ENCODE measurements at places on chromosomes 11 and 22. TPM values are rescaled to one million over a fixed set of nuclear protein-coding genes. Genes with fewer than 3 reads are reported as not detected.

DNA sequence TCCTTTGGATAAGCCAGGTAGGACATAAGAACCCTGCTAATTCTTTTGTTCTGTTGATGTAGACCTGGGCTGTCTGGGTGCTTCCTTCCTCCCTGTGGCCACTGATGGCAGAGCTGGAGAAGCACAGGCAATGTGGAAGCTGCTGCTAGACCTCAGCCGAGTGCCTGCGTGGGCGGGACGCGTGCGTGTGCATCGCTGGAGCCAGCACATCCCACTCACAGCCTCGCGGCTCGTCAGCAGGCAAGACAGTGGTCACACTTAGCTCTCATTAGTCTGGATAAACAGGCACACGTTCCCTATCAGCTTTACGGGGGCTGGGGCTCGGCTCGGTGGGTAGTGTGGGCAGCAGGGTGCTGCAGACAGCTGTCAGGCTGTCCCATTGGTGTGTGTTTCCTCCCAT lies 155.7 kb downstream of the GRIK4 start:
- DNase-seq = no peak

- no peak for DNase-seq
Measured at GRCh38 chr22:42754658-42755057, 34.0 kb upstream of the A4GALT start.

DNA sequence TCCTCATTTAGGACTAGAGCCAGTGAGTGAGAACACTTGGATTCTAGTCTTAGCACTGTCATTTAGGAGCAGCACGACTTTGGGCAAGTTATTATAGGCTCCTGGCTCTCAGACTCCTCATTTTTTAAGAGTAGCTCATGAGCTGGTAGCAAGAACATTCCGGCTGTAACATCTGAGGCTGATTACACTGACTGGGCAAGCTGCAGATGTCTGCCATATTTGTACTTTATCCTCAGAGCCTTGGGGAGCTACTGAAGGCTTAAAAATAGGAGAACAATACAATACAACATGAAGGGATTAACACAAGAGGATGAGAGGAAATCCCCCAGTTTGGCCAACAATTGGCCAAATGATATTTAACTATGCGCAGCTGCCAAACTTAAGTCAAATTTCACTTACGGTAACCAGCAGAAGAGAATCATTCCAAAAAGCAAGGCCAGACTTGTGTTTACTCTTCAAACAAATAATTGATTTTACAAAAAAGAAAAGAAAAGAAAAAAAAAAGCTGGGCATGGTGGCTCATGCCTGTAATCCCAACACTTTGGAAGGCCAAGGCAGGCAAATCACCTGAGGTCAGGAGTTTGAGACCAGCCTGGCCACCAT lies 113.1 kb upstream of the ARHGAP42 start:
- no peak for DNase-seq

Gene NXPE1
- polyA plus RNA-seq = not detected

DNA sequence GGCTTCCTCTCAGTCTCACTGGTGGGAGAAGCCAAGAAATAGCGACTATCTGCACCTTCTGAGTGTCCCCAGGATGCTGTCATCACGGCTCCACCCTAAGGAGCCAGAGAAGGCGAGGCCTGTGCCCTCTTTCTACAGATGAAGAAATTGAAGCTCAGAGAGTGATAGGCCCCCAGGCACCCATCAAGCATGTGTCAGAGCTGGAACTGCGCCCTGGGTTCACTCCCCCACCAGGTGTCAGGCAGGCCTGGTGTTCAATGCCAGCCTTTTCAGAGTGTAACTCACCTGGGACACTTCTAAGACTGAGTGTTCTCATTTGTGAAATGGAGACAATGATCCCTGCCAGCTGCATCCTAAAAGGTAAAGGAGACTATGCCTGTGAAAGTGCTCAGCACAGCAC lies 127.3 kb upstream of the SEZ6L start:
- DNase-seq = no peak

Gene FAT3
- 0.06 TPM for polyA plus RNA-seq

Gene ZFTA
- 5.2 TPM for polyA plus RNA-seq

- DNase-seq = no peak
Measured at GRCh38 chr11:121667836-121668235, 215.1 kb upstream of the SORL1-AS1 start.

GRCh38 chr11:97548280-97548679 lies 1158.5 kb downstream of the JRKL start:
- DNase-seq = no peak

DNA sequence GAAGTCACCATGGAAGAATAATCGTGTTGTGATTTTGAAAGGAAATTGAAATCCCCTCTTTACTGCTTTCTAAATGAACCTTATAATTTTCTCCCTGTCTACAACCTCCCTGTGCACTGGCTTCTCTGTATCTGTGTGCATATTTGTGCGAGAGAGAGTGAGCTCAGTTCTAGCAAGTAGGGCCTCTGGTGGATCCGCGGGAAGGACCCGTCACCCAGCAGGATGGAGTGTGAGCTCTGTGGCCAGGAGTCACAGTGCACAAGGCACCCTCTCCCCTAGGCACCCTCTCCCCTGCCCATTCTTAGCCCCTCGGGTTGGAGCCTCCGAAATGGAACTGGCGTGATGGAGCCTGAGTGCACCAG lies 109.0 kb downstream of the TRIM29 start:
- DNase-seq = peak; percentile 20

Gene ANKK1
- polyA plus RNA-seq = not detected

GRCh38 chr11:33259869-33260268 lies 2.7 kb downstream of the HIPK3 start:
- no peak for DNase-seq

- no peak for DNase-seq
Measured at GRCh38 chr11:88301488-88302140, 35.9 kb downstream of the CTSC start.
